ENCODE measurements at places on chromosomes 2 and 18. TPM values are rescaled to one million over a fixed set of nuclear protein-coding genes. Genes with fewer than 3 reads are reported as not detected.

The SERPINB2 gene
- total RNA-seq: 139 TPM

The FAM237A gene
- not detected for total RNA-seq

The PLGLB2 gene
- total RNA-seq: 0.20 TPM

The IL36A gene
- total RNA-seq: 167 TPM

The CNDP1 gene
- not detected for total RNA-seq

The ID2 gene
- total RNA-seq: 3.8 TPM

The MEP1B gene
- not detected for total RNA-seq

The C1QL2 gene
- total RNA-seq: not detected

The SLC39A10 gene
- 6.1 TPM for total RNA-seq

The TMEM131 gene
- total RNA-seq: 33.8 TPM

The CD302 gene
- 1.6 TPM for total RNA-seq

DNA sequence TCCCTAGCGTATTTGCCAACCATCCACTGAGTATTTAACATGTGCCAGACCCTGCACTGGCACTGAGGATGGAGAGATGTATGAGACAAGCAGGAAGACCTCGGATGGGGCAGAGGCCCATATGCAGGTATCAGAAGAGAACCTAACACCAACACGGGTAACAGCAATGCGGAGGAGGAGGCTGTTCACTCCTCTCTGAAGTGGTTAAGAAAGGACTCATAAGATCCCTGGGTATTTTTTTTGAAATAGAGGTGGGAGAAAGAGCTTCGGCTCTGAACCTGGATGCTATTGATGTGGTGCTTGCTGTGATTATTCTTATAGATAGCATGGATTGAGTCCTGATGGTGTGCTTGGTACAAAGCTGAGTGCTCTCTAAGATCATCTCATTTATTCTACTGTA lies 418.3 kb downstream of the LPIN1 start:
- no peak for ATAC-seq

DNA sequence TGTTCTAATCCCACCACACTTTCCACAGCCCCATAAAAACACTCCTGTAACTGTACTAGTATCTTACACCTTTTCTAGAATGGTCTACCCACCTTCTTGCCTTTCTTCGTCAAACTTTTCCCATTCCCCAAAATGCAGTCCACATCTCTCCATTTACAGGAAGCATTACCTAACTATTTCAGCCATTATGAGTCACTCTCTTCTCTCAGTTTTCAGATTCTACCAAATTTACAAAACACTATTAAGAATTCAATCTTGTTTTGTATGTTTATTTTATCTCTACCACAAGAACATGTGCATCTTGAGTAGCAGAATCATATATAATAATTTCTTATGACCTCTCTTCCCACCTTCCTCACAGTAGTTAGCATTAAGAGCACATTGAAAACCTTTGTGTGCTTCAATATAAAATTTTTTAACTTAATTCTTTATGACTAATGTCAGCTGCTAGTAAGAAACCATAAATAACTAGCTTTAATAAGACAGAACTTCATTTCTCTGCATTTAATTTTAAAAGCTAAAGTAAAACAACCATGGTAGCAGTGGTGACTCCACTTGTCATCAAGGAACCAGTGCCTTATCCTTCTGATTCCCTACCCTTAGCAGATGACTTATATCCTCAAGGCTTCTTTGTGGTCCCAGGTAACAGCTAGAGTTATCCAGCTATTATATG lies 56.6 kb upstream of the MAP2 start:
- ATAC-seq: no peak

DNA sequence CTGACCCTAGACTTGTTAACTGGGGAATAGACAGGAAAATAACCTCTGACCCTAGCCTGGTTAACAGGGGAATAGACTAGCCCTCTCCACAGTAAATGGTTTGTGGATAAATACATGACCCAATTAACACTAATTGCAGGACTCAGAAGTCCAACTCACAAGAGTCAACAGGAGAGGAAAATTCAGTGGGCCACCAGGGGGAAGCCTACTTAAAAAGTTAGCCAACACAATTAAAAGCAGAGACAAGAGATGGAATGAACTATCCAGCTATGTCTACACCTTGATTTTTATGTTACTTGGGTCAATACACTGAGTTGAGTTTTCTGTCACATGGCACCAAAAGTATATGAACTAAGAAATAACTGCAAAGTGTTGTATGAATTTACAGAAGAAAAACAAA lies 158.8 kb upstream of the SLC39A10 start:
- no peak for ATAC-seq

- ATAC-seq: no peak
Observed at GRCh38 chr18:5519448-5520298, 24.1 kb downstream of the EPB41L3 start.

GRCh38 chr18:63879709-63880108 lies 7.8 kb upstream of the SERPINB2 start:
- ATAC-seq: no peak

DNA sequence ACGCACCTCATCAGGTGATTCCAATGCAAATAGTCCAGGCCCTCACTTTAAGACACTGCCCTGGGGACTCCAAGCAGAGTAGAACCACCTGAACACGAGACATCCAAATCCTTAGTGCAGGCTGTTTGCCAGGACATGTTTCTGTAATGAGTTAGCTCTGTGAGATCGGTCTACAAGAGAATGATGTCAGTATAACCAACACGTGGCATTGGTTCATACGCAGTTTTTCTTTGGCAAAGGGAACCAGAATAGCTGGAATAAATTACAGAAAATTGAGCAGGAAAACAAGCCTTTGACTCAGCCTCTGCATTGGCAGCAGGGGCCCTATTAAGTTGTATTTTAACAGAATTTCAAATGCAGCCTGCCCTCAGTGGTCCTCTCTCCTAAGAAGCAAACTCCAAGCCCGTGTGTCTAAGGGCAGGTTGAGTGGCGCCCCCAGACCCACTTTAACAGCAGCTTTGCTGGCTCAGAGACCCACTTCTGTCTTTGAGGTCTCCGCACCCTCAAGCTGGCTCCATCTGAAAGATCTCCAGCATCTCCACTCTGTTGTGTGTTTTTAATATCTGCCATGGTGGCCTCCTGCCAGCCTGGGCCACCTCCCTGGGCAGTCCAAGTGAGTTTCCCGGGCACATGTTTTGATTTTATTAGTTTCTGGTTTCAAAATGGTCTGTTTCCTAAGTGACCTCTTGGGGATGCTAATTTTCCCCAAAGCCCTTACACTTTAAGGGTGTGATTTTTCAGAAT lies 61.3 kb downstream of the ALPK2 start:
- peak; percentile 91 for ATAC-seq

- ATAC-seq: no peak
Observed at GRCh38 chr18:52237551-52237950, 102.4 kb upstream of the DCC start.

GRCh38 chr2:145194673-145195072 lies 674.8 kb upstream of the ZEB2 start:
- no peak for ATAC-seq

DNA sequence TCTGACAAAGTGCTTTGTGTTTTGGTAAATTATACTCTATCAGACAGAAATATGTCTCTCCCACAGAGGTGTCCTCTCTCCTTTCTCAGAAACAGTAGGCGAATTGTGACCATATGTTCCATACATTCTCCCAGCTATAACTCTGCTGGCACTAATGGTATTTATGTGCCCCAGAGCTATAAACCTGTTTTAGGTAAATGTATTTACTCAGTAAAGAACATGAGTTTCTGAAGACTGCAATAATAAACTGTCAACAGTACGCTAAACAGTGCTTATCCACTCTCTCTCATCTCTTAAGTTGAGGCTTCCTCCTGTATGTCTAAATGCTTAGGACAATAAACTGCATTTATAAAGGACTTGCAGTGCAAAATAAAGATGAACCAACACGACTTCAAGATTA lies 58.5 kb downstream of the ITGA4 start:
- no peak for ATAC-seq

DNA sequence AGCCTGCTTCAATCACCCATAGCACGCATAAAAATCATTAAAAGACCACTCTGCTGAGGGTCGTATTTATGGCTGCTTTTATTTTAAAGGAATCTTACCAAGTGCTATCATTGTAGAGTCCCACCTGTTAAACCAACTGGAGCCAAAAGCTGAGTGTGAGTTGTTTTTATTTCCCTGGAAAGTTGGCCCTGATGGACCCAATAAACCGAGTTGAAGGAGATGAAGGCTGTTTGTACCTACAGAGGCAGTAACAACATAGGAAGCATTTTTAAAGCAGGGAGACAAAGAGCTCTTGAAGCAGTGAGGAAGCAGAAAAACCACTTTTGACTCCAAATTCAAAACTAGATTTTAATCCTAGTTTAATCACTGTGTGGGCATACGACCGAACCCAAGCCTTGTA lies 6.4 kb downstream of the MBOAT2 start:
- ATAC-seq: no peak

DNA sequence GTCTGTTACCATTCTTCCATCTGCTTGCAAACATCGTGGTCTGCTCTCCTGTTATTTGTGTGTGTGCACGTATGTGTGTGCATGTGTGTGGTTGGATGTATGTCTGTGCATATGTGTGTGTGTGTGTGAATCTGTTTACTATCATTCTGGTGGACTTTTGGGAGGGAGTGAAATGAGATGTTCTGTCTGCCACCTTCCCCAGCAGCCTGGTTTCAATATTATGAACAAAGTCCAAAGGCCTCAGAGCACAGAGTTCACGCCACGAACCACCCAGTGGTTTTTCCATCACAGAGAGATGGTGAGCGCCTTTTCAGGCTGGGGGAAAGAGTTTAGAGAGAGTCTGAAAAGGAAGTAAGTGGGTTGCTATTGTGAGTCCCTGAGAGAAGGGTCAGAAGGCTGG lies 67.1 kb upstream of the YWHAQ start:
- ATAC-seq: no peak

DNA sequence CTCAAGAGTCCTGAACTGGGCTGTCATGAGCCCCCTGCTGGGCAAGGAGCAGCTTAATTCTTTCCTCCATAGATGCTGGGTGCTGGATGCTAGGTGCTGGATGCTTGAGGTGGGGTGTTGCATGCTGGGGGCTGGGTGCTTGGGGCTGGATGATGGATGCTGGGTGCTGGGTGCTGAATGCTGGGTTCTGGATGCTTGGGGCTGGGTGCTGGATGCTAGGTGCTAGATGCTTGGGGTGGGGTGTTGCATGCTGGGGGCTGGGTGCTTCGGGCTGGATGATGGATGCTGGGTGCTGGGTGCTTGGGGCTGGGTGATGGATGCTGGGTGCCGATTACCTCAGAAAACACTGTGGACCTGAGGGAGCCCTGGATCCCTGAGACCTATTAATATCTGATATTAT lies 837.7 kb downstream of the GALR1 start:
- no peak for ATAC-seq

DNA sequence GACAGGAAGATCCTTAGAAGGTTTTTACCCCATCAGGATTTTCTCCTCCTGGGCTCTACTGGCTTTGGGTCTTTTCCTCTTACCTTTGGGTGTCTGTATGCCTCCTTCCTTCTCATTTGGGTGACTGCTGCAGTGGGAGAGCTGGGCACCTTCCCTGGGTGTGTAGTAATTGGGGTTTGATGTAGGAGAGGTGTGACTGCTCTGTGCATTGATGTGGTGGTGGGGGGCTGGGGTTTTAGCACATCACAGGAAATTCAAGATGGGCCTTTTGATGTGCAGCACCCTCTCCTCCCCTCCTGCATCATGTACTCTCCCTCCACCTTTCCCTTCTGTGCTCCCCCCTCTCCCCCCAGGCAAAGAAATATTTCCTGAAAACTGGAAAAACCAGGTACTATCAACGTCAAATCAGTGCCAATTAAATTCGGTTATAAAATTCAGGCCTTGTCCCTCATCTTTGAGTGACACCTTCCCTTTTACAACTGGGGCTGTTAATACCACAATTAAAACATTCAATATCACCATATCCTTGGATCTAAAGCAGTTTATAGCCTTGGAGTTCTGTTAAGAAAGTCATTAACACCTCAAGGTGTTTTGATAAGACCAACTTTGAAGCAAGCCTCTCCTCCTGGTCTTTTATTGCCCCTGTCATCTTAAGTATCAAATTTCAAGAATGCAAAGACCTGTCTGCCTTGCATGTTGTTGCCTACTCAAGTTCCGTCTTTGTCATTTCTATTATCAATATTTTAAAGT lies 23.3 kb downstream of the EDAR start:
- ATAC-seq: no peak

- no peak for ATAC-seq
Observed at GRCh38 chr2:4090668-4091630, 387.6 kb downstream of the DCDC2C start.

DNA sequence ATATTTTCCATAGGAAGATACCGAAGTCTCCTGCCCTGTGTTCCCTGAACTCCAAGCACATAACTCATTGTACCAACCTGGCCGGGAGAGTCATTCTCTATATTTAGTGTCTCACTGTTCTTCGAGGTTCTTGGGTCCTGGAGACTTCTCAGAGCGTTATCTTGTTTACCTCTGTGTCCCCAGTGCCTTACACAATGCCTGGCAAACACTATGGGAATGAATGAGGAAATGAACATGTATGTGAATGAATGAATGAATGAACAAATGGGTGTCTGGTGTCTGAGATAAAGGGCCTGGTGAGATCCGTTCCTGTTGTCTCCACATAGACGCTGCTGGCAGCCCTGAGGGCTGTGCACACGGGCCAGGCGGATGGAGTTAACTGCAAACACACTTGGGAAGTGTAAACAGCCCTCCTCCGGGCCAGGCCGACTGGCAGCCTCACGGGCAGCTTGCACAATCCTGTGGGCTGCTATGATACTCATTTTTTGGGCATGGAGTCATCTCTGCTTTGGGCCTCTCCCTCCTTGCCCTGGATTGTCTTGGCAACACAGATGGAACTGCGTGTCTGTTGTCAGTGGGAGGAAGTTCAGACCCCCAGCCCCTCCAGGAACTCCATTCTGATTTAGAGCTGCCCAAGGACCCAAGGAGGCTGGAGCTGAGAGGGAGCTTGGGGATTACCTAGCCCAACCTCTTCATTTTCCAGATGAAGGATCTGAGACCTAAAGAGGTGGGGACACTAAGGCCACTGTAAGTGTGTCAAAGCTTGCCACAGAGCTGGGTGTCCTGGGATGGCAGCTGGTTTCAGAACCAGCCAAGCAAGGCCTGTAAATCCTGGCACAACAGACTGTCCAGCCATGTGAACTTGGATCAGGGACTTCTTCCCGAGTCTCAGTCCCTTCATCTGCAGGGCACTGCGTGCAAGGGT lies 124.4 kb downstream of the INHBB start:
- peak; percentile 53 for ATAC-seq

- no peak for ATAC-seq
Observed at GRCh38 chr2:99537910-99538485, 48.2 kb upstream of the REV1 start.

DNA sequence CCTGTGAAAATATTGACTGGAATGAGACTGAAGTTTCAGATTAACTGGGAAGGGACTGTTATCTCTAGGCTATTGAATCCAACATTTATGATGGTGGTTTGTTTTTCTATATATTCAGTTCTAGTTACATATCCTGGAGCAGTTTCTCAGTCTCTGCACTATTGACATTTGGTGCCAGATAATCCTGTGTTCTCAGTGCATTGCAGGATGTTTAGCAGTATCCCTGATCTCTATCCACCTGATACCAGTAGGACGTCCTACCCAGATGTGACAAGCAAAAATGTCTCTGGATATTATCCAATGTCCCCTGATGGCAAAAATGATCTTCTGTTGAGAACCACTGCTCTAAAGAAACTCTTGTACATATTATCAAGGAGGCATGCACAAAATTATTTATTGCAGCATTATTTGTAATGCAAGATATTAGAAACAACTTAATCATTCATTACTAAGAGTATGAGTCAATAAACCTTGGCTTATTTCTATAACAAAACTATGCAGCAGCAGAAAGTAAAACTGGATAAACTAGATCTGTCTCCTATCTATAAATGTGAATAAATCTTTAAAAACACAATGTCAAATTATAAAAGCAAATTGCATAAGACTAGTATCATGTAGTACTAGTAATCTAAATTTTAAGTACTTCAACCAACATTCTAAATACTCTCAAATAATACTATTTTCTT lies 369.3 kb upstream of the RND3 start:
- peak; percentile 79 for ATAC-seq

Data from esophagus mucosa (tissue), 1 donor.